CD4-positive, alpha-beta T cell (primary cell): ENCODE measurements at places on chromosomes 2 and 18.

GRCh38 chr18:52348209-52348608 is 8.2 kb downstream of the DCC start:
- no peak for DNase-seq

DNA sequence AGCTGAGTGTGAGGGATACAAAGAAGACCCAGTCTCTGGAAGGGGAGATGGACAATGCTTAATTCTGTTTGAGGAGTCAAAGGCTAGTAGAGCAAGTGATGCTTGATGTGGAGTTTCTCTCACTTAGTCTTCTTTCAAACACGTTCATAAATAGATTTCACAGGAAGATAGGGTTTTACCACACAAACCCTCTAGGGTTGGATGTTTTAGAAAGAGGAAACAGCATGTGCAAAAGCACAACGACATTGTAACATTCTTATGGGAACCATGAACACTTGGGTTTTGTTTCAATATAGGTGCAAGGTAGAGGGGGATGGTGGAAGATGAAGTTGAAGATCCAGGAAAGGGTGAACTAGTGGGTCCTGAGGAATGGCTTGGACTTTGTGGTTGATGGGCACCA is 10.8 kb upstream of the EFEMP1 start:
- DNase-seq, result no peak

GRCh38 chr18:77177009-77177408 is 44.4 kb upstream of the MBP start:
- DNase-seq, result no peak

- no peak for DNase-seq
Measured at GRCh38 chr2:149924028-149924427, 336.5 kb upstream of the MMADHC start.
